ENCODE measurements at places on chromosomes 12 and 14.

- DNase-seq, result no peak
Observed at GRCh38 chr12:5478081-5478706, 46.3 kb downstream of the NTF3 start.

DNA sequence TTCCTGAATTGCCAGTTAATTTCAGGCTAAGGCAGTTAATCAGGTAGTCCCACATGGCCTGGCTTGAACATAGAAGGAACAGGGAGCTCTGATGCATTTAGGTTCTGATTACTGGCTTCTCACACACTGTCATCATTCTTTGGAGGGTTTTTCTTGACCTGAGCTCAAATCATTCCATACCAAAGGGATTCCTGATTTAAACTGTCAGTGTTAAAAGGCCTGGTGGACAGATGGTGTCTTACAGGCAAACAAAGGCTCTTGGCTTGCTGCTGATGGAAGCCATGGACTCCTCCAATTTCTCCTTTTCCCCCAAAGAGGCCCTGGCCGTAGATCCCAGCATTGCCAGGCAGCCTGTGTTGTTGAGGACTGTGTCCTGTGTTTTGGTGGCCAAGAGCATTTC, 30.2 kb downstream of the CACNA1C start:
- DNase-seq, result no peak

DNA sequence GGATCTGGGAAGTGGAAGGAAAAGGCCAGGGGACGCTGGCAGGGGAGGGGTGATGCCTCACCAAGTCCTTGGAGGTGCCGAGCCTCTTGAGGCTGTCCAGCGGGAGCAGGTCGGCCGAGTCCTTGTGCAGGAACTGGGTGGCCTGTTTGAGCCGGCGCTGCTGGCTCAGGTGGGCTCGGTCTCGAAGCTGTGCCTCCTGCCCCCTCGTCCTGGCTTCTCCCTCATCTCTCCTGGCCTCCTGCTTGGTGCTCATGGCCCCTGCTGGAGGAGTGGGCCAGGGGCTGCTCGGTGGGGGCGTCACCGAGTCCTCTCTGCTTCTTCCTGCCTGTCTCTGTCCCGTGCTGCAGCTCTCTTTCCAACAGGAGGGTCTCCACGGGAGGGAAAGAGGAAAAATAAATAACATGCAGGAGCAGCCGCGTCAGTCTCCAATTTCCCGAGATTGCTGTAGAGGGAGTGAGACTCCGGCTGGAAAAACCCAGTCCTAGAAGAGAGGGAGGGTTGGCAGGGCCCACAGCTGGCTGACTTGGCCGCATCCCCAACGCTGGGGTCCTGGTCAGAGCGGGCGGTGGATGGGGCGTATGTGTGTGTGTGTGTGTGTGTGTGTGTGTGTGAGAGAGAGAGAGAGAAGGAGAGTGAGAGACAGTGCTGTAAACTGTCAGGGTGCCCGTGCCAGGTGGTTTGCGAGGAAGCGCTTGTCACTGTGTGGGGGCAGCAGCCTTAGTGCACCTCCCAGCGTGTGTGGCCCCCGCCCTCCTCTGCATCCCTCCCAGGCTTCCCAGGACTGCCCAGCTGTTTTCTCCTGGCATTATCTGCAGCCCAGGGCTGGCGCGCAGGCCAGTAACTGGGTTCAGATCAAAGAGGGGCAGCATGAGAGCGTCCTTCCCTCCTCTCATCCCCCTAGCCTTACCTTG, at the start of gene NRIP2:
TSS of gene NRIP2 (minus strand) at position 455 of the 911 bp plus-strand sequence. CDS start at position 403, 52 bp downstream.
- DNase-seq, result no peak

DNA sequence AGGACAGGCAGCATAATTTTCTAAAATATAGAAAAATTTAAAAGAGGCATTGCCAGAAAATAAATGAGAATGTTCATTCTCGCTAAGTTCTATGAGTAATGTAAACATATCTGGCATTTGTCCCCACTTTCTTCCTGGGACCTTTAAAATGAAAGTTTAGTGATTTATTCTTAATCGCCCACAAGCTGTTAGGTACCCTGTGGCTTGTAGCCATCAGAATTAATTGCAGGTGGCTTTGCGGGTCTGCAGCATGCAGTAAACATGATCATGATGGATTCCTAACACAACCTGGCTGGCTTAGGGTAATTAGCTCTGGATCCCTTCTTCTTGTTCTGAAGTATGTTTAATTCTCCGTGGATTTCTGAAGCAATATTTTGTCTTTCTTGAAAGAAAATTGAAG, 103.5 kb upstream of the FRMD6 start:
- DNase-seq, result no peak

GRCh38 chr14:90556012-90556477, 159.2 kb downstream of the CALM1 start:
- no peak for DNase-seq

Measured in CD4-positive, alpha-beta T cell treated with Interleukin-12 subunit alpha and Interleukin-12 subunit beta, for 1 hour (primary cell).